ENCODE measurements at places on chromosomes 5 and 9.

DNA sequence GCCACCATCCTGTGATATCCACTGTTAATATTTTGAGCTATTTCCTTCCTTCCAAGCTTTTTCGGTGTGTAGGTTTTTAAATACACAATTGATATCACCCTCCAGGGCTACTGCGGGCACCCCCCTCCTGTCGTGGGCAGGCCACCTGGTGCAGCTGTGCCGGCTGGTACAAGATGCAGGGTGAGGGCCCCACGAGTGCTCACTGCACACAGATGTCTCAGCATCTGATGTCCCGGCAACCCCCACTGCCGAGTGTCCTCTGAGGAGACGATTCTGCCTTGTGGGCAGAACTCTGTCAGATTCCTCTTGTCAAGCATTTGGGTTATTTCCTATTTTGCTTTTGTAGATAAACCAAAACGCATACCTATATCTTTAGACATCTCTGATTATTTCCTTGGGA is 25.1 kb downstream of the CACNA1B start:
- DNase-seq: no peak

GRCh38 chr9:71637375-71637774 is 130.9 kb downstream of the CEMIP2 start:
- DNase-seq: no peak

DNA sequence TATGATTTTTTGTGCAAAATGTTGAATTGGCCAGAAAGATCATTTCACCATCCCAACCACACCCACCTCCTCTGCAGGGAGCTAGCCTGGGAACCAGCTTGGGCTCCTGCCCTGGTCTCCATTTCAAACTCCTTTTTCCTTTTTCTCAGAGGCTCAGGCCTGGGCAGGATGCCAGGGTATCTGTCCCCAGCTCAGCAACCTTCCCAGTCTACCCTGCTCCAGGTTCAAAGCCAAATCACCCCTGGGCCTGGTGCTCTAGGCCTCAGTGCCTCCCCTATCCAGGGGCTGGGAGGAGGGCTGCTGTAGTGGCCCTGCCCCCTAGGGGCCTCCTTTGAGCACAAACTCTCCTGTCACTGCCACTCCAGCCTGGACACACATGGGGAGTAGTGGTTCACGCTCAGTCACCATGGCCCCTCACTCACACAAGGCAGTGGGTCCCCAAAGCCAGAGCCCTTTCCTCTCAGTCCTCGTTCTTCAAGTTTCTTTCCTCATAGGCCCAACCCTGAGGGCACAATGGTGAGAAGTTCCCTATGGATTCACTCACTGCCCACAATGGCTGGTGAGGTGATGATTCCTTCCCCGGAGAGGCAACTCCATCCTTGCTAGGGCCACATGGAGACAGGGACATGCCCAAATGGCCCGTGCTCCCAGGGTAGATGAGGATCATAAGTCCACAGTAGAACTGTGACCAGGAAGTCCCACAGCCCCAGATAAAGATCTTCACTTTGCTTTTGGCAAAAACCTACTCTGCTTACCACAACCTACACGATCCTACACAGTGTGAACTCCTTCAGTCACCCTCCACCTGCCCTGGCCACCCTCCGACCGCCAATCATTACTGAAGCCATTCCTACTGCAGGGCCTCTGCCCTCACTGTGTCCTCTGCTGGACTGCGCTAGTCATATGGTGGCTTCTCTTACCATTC is 1.6 kb upstream of the ST6GALNAC4 start:
- no peak for DNase-seq

- no peak for DNase-seq
Observed at GRCh38 chr9:34685591-34685990, 5.5 kb downstream of the CCL19 start.
